ENCODE measurements at places on chromosomes 6 and 20.

- no peak for DNase-seq
Observed at GRCh38 chr6:136550330-136551071, at the start of gene MAP7. Gene MAP7 (minus strand): TSS chr6:136550422. CDS start chr6:136550408, 14 bp downstream.

DNA sequence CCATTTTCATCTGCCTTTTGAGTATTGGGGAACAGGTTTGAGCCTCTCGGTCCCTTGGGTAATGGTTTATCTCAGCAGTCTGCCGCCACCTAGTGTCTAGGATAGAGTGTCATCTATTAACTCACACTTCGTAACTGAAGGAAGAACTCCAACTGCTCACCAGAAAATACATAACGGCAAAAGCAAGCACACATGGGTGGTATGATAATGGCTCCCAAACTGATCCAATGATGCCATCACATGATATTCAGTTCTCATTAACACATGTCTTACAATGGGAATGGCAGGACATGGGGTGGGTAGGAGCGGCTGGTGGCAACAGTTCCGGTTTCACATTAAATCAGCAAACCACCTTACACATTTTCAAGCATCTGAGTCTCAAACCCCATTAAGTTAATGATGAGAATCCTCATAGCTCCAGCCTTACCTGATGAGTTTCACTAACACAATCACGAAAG lies 110.7 kb upstream of the PHACTR1 start:
- DNase-seq = peak; percentile 52

GRCh38 chr20:60035-60918 lies 27.2 kb upstream of the DEFB125 start:
- no peak for DNase-seq

GRCh38 chr6:119226089-119226488 lies 123.5 kb downstream of the MAN1A1 start:
- DNase-seq = no peak

DNA sequence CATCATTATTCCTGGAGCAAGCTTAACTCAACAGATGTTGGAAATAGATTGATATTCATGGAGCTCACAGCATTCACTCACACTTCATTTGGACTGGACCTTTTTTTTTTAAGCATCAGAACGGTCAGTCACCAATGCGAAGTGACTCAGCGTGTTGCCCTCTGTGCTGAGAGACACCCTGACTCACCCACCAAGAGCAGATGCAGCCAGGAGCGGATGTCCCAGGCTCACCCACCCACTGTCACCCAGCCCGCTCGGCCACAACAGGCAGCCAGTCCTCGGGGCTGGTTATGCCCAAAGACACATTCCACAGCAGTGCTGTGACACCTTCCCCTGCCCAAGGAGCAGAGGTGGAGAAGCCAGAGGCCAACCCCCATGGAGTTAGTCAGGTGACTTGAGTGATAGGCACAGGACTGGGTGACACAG lies 15.7 kb downstream of the RNASET2 start:
- DNase-seq = no peak

- DNase-seq = no peak
Observed at GRCh38 chr6:125312478-125312877, 10.7 kb upstream of the HDDC2 start.

- DNase-seq = no peak
Observed at GRCh38 chr6:46438245-46438644, 53.0 kb downstream of the RCAN2 start.

DNA sequence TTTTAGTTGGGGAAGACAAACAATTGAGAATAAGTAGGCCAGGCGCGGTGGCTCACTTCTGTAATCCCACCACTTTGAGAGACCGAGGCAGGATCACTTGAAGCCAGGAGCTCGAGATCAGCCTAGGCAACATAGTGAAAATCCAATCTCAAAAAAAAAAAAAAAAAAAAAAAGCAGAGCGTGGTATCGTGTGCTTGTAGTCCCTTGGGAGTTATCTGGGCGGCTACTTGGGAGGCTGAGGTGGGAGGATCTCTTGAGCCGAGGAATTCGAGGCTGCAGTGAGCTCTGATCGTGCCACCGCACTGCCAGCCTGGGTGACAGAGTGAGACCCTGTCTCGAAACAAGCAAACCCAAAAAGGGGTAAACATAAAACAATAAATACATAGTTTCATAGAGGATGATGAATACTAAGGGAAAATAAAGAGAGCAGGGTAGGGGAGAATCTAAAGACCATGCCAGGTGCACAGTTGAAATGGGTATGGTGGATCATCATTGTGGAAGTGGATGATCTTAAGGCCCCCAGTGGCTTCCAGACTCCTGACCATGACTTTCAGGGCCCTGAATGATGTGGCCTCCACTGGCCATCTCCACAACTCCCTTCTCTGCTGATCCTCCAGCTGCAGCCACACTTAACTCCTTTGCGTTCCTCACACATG lies 947 bp downstream of the POFUT1 start:
- no peak for DNase-seq

GRCh38 chr20:53925651-53926401 lies 144.6 kb downstream of the BCAS1 start:
- no peak for DNase-seq

DNA sequence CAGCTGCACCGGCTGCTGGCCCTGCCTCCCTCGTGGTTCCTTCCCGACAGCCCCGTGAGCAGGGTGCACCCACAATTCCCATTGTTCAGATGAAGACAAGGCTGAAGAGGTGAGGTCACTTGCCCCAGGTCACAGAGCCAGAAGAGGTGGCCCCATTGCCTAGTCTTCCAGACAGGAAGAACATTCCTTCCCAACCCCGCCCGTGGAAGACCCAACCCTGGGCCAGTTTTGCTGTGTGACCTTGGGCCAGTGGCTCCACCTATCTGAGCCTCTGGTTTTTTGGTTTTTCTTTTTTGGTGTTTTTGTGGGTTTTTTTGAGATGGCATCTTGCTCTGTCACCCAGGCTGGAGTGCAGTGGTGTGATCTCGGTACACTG lies 61.7 kb downstream of the RIPOR3 start:
- no peak for DNase-seq

- no peak for DNase-seq
Observed at GRCh38 chr6:97669191-97670031, 386.4 kb upstream of the MMS22L start.

GRCh38 chr20:2255926-2256531 lies 39.8 kb upstream of the TGM3 start:
- no peak for DNase-seq

- DNase-seq = no peak
Observed at GRCh38 chr20:56788041-56788670, 159.1 kb downstream of the TFAP2C start.

DNA sequence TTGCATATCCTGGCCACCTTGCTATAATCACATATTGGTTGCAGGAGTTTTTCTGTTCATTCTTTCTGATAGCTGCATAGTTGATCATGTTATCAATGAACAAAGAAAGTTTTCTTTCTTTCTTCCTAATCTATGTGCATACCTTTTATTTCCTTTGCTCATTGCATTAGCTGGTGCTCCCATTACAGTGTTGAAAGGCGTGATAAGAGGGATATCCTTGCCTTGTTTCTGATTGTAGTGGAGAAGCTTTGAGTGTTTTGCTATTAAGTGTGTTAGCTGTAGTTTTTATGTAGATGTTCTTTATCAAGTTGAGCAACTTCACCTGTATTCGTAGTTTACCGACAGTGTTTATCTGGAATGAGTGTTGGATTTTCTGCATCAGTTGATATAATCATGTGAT lies 14.6 kb downstream of the STXBP5 start:
- DNase-seq = no peak

DNA sequence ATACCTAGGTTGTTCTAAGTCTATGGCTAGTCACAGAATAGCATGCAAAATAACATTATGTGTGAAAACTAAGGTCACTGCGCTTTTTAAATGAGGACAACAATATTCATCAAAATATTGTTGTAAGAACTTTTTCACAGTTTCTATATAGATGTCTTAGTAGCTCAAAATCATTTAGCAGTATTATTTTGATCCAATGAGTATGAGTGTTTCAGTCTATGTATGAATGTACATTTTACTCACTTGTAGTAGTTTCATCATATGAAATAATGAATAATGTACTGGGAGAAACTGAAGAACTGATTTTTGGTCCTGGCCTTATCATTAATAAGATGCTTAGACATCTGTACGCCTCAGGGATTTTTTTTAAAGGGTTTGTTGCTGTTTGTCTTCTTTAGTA lies 16.5 kb upstream of the TMEM30A start:
- no peak for DNase-seq

- no peak for DNase-seq
Observed at GRCh38 chr20:49566401-49567364, 1.3 kb downstream of the PTGIS start.

DNA sequence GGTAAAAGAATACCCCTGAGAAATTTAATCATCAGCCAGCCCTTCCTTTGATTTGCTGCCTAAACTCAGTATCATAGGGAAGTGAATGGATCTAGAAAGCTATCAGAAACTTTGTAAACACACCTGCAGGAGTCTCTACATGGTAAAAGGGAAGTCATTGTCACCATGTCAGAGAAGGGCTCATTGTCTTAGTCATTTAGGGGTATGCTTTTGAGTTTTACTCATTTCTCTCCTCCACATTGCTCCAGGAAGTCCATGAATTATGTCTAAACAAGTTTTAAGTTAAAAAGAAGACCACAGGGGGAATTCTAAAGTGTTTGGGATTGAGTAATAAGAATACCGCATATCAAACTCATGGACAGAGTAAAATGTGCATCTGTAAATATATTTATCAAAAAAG lies 2.5 kb downstream of the SLC17A1 start:
- no peak for DNase-seq

DNA sequence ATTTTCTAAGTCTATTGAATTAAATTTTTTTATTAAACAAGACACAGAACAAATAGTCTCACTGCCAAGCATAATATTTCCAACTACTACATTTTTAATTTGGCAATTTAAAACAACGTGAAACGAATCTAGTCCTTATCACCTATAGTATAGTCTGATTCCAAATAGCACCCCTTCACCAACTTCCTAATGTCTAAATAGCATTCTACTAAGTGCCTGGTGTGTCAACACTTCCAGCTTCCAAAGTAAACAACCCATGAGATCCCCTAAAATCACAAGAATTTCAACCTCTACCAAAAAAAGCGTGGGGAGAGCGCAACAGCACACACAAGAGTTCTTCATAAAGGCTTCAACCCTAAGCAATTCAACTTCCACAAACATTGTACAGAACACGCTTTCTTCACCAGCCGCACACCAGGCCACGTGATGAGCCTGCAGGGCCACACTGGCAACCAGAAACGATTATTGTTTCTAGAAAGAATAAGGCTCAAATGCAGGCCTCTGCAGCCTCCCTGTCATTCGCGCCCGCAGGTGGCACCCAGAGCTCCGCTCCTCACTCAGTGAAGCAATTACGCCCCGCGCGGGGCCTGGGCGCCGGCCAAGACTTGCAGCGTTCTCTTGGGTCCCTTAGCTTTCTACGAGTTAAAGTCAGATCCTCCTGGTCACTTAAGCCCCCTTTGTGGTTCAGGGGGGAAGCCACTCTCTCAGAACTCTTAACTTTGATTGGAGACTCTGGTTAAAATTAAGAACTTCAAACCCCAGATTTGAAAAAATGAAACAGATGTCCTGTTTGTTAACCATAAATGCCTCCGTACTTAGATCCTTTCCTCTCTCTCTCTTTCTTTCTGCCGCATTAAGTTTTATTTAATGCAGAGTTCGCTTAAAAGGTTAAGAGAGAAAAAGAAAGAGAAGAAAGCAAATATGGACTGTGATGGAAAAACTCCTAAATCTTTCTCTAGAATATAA lies 18.3 kb downstream of the SIM1 start:
- no peak for DNase-seq

Data from Jurkat, Clone E6-1 (cell line).